ENCODE measurements at places on chromosomes 4 and X. TPM values are rescaled to one million over a fixed set of nuclear protein-coding genes. Genes with fewer than 3 reads are reported as not detected.

Gene TMEM154
- total RNA-seq = 13.2 TPM

Gene MAML3
- total RNA-seq = 10.2 TPM

Gene STPG2
- not detected for total RNA-seq

Gene RIPPLY1
- not detected for total RNA-seq

DNA sequence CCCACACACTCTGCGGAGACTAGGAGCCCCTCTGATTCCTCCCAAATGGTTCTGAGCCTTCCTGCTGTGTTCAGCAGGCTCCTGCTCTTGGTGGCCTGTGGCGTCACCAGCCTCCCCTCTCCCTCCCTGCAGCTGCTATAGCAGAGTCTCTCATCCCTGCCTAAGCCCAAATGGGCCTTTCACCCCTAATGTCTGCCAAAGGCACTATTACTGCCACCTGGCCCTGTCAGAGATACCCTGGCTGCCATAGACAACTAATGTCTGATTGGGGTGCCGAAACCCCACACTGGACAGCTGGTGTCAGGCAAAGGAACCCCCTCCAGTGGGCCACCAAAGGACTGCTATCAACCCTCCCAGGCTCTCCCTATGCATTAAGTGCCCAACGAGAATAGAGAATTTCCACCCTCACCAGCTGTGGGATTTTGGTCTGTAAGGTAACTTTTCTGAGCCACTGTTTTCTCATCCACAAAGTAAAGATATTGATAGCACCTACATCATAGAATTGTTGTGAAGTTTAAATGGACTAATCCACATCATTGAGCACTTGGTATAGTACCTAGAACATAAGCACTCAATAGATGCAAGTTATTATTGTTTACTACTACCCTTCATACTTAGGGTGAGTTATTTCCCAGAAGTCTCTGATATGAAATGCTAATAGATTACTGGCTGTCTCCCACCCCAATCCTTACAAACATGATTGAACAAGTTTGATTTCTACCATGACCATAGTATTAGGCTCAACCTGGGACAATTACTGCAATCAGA is 421.3 kb downstream of the MID1IP1 start:
- H3K4me3 ChIP-seq = no peak overlapping the region
- no peaks in the 10 kb centered on the region for H3K27me3 ChIP-seq
- no peak for DNase-seq
- H3K4me1 ChIP-seq = no peaks in the 10 kb centered on the region

DNA sequence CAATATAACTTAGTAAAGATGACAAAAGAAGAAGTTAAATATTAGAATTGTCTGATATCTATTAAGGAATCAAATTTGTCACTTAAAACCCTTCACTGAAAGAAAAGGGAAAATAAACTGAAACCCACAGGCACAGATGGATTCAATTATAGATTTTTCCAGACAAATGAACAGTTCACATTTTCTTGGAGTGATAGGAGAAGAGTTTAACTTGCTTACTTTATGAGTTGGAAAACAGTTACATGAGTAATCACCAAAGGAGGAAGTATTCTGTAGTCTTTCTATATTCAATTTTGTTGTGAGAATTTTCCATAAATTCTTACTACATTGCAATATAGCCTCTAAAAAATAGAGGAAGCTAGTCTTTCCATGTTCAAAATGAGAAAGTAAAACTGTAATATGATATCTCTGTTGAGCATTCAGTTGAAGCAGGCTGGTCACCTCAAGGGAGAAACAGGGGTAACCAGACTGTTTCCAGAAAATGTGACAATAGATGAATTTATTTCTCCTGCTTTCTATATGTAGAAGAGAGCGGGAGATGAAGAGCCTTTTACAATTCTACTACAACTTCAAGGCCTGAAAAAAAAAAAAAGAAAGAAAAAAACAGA is 330.3 kb upstream of the EPHA5 start:
- peak; percentile 61 for DNase-seq
- no peak overlapping the region for H3K27ac ChIP-seq
- no peaks in the 10 kb centered on the region for H3K4me1 ChIP-seq

- no peaks in the 10 kb centered on the region for H3K27me3 ChIP-seq
- H3K36me3 ChIP-seq = no peaks in the 10 kb centered on the region
- DNase-seq = no peak
- H3K4me1 ChIP-seq = peaks cover 5% of the 10 kb centered on the region
- no peak overlapping the region for H3K4me3 ChIP-seq
These were observed 2.4 kb downstream of the MEPE start for GRCh38 chr4:87835197-87835596.

DNA sequence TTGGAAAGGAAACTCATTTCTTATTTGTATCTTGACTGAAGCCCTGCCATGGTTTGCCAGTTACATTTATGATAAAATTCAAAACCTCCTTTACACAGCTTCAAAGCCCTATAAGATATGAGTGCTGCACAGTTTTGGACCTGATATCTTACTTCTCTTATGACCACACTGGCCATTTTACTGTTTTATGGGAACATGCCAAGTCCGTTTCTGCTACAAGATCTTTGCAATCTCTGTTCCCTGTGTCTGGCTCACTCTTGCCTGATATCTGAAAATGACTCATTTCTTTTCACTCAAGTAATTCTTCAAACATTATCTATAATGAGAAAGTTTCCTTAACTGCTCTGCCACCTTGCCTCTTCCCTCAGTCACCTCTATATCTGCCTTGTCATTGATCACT is 247.3 kb downstream of the SPOCK3 start:
- H3K27ac ChIP-seq = no peak overlapping the region
- no peak for DNase-seq
- no peaks in the 10 kb centered on the region for H3K4me1 ChIP-seq
- H3K27me3 ChIP-seq = no peaks in the 10 kb centered on the region

DNA sequence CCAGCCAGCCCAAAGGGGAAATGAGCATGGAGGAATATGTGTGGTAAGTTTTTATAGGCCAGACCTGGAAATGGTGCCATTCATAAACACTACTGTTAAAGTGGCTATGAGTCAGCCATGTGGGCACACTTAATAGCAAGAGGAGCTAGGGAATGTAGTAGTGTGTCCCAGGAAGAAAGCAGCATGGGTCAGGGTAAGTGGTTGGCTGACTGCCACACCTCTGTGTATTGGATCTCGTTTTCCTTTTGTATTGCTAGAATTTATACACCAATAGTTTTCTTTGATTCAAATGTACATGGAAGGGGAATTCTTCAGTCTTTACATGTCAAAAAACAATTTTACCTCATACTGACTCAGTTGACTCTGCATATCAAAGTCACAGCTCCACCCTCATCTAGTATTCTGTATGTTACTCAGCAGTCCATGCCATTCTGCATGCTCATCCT is 22.9 kb upstream of the SGMS2 start:
- H3K36me3 ChIP-seq = no peaks in the 10 kb centered on the region
- H3K4me1 ChIP-seq = peaks cover 5% of the 10 kb centered on the region
- H3K4me3 ChIP-seq = no peak overlapping the region
- peak; percentile 59 for DNase-seq

DNA sequence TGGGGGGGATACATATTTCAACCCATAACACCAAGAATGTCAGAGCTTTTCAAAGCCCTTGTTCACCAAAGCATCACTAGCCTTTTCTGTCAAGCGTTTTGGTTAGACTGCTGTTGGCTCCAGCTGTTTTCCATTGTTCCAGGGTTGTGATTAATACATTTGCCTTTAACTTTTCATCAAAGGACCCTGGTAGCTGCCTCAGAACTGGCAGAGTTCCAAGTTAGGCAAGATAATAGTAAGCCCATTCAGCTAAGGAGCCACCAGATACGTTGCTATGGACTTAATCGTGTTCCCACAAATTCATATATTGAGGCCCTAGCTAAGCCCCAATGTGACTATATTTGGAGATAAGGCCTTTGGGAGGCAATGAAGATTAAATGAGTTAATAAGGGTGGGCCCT is 37.1 kb downstream of the ENOPH1 start:
- H3K36me3 ChIP-seq = peaks cover 8% of the 10 kb centered on the region
- H3K27me3 ChIP-seq = no peaks in the 10 kb centered on the region
- H3K27ac ChIP-seq = no peak overlapping the region
- no peak overlapping the region for H3K4me3 ChIP-seq
- peaks cover 4% of the 10 kb centered on the region for H3K4me1 ChIP-seq
- DNase-seq = peak; percentile 4

DNA sequence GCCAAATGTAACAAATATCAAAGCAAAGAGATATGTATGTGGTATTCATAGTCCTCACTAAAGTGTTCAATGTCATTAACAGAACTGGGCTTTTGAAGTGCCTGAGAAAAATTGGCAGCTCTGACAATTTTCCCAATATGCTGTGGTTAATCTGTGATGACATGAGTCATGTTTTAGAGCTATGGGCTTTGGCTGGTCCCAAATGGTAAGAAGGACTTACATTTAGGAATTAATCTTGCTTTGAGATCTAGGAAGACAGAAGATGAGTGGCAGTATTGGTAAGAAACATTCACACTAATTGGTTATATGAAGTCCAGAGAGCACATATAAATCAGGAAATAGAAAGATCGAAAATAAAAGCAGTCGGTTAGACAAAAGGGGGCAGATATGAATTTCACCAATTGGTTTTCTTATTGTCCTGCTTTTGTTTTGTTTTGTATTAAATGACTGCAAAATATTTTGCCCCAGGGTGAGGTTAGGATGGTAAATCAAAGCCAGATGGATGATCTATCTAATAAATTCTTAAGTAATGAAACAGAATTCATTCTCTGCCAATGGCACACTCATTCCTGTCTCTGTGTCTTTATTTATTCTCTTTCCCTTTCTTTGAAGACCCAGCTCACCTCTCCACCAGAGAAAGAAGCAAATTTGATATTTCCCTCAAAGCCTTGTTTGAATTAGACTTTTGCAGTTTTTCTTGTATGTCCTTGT is 993.1 kb downstream of the RPA4 start:
- DNase-seq = peak; percentile 8
- no peaks in the 10 kb centered on the region for H3K36me3 ChIP-seq
- H3K27ac ChIP-seq = no peak overlapping the region
- H3K4me3 ChIP-seq = no peak overlapping the region

DNA sequence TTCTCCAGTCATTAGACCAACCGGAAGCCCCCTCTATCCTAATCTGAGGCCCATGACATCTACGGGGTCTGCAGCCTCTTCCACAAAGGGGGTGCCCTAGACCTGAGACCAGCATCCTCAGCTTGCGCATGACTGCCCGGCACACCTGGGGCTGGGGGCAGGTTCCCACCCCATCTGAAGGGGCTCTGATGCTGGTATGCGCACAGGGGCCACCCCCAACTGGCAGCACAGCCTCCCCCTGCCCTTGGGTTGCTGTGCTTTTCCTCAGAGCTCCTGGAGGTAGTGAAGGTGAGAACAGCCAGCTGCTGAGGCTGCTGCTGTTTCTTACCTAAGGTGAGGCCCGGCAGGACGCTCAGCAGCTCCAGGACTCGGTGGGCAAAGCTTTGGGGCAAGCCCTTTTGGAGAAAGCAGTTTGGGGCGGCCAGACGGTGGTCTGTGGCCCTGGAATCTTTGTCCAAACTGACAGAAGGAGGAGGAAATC is 18.9 kb upstream of the CPLX1 start:
- no peak for DNase-seq
- peaks cover 10% of the 10 kb centered on the region for H3K4me1 ChIP-seq

GRCh38 chrX:675279-675954 is 44.8 kb downstream of the SHOX start:
- H3K27me3 ChIP-seq = no peaks in the 10 kb centered on the region
- H3K36me3 ChIP-seq = no peaks in the 10 kb centered on the region
- H3K4me3 ChIP-seq = no peak overlapping the region
- H3K27ac ChIP-seq = no peak overlapping the region

GRCh38 chr4:100981447-100982204 is 365.7 kb downstream of the PPP3CA start:
- no peak overlapping the region for H3K4me3 ChIP-seq
- no peaks in the 10 kb centered on the region for H3K36me3 ChIP-seq
- H3K27me3 ChIP-seq = no peaks in the 10 kb centered on the region

DNA sequence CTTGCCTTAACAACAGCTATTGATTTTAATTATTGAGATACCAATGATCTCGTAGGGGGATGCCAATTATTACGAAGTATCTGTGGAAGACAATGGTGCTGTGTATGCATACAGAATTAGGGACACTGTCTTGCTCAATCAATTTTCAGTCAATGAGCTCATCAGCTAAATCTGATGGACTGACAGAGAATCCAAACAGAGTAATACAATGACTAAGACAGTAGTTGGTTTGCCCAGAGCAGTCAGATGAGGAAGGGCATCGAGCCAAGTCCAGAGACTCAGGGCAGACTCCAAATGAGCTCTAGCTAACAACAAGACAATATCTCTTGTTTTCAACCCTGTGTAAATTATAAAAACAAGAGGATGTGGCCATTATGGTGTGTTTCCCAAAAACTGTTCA is 14.7 kb upstream of the GSX2 start:
- peak; percentile 75 for DNase-seq
- no peaks in the 10 kb centered on the region for H3K36me3 ChIP-seq
- H3K4me3 ChIP-seq = no peak overlapping the region
- H3K27me3 ChIP-seq = no peaks in the 10 kb centered on the region
- peaks cover 19% of the 10 kb centered on the region for H3K4me1 ChIP-seq
- H3K27ac ChIP-seq = peak overlapping the region; percentile 13
